ENCODE measurements at places on chromosomes 5 and 9.

DNA sequence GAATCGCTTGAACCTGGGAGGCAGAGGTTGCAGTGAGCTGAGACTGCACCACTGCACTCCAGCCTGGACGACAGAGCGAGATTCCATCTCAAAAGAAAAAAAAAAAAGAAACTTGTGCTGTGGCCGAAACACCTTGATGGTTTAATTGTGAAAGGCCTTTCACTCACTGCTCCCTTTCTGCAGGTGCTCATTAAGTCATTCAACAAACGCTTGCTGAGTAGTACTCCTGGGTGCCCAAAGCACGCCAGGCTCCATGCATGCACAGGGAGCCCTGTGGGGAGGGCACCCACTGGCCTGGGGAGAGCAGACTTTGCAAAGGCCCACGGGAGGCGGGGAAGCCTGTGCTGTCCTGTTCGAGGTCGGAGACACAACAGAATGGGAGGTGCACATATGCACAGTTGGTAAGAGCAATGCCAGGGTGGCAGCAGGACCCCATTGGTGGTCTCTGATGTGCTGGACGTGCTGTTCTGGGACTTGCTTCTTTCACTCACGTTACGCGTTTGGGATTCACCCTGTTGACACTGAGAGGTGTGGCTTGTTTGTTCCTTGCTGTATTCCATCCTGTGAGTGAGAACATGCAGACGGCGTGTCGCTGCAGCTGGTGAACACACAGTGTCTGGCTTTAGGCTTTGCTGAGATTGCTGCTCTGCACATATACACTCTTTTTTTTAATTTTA, 3.0 kb upstream of the ENTPD2 start:
- DNase-seq, result no peak

DNA sequence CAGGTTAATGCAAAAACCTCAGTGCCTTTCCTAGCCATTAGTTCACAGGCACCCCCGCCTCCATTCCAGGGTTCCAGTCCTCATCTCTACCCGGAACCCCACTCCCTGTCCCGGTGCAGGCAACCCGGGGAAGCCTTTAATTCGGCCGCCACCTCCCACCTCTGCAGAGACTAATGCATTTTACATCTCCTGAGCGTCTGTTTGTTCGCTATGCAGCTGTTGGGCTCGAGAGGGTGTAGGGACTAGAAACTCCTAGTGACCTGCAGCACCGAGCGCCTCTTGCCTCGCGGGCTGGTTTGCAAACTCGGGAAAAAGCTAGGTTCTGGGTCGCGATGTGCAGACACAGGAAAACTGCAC, 3.6 kb downstream of the GDNF start:
- DNase-seq, result no peak

- no peak for DNase-seq
Observed at GRCh38 chr5:94463739-94464138, 154.7 kb downstream of the KIAA0825 start.

DNA sequence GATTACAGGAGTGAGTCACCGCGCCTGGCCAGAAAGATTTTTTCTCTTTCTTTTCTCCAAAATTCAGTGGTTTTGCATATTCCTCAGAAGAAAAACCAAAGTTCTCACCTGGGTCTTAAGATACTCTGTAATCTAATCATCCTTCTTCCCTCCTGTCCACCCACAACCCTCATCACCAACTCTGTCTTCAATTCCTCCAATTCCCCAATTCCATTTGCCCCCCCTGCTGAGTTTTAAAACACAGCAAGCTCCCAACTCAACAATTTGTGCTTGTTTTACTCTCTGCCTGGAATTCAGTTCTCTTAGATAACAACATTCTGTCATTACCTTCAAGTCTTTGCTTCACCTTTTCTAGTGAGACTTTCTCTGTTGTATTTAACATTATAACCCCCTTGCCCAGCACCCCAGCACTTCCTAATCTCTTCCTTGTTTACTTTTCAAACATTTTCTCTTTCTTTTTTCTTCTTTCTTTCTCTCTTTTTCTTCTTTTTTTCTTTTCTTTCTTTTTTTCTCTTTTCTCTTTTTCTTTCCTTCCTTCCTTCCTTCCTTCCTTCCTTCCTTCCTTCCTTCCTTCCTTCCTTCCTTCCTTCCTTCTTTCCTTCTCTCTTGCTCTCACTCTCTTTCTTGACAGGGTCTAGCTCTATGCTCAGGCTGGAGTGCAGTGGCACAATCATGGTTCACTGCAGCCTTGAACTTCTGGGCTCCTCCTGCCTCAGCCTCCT, 7.8 kb downstream of the TEX48 start:
- DNase-seq, result no peak

- no peak for DNase-seq
Observed at GRCh38 chr5:124724357-124725039, 21.9 kb downstream of the ZNF608 start.

GRCh38 chr5:52560366-52560765, 227.3 kb upstream of the ITGA1 start:
- no peak for DNase-seq

DNA sequence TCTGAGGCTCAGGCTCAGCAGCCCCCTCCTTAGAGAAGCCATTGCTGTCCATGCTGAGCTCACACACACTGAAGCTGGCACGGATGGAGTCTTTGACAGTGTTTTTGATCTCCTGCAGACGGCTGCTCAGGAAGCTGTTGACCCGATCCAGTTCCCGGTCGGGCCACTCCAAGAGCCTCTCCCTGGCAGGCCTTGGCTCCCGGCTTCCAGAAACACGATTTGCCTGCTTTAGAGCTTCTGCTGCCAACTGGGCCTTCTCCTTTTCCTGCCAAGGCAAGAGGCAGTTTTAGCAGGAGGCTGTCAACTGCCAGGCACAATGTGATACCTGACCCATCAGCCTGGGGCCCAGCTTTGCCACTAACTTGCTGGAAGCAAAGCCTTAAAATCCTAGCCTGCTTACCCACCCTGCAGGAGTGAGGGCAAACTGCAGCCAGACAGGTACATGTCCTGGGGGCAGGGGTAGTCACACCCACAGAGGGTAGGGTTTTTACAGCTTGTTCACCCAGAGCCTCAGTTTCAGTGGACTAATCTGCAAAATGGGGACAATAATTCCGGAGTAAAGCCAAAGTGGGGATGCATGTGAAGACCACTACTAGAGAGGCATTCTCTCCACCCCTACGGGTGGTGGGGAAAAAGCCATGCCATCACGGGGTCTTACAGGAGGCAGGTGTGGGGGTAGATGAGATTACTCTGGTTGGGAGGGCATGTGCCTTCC, 8.3 kb upstream of the DDX41 start:
- DNase-seq, result no peak

DNA sequence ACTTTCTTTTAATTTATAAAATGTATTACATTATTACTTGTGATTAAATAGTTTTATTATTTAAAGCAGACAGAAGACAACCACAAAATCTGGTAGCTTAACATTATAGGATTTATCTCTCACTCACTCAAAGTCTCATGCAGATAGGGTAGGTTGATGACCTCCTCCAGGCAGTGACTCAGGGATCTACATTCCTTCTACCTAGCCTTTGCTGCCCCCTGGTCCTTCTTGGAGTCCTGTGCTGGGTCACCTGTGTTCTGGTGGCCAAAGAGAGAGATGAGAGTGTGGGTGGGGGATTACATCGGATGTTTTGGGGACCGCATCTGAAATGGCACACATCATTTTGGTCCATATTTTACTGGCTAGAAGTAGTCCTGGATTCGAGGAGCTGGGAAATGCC, 95.7 kb upstream of the CTSL start:
- DNase-seq, result no peak

DNA sequence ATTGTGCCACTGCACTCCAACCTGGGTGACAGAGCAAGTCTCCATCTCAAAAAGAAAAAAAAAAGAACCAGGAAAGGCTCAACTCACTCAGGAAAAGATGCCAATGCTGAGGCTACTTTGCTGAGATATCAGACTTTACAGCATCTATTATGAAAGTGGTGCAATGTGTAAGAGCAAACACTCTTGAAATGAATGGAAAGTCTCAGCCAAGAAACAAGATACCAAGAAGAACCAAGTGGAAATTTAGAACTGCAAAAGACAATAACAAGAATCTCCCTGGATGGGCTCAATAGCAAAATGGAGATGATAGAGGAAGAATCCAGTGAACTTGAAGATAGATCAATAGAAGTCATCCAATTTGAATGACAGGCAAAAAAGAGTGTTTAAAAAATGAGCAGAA, 37.7 kb downstream of the TSPAN17 start:
- DNase-seq, result no peak

DNA sequence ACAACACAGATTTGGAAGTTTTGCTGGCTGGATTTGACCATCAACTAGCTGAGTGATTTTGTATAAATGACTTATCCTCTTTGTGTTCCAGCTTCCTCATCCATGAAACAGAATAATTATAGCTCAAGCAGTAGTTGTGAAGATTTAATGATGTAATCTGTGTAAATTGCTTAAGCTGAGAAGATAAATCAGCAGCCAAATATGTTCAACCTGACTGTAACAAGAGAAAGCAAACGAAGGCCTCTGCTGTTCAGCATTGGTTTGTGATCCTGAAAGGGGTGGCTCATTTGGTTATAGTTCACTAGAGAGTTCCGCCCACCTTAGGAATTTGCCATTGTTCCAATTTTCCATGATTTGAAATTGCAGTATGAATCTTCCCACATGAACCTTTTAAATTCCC, 75.7 kb upstream of the CCDC112 start:
- no peak for DNase-seq

DNA sequence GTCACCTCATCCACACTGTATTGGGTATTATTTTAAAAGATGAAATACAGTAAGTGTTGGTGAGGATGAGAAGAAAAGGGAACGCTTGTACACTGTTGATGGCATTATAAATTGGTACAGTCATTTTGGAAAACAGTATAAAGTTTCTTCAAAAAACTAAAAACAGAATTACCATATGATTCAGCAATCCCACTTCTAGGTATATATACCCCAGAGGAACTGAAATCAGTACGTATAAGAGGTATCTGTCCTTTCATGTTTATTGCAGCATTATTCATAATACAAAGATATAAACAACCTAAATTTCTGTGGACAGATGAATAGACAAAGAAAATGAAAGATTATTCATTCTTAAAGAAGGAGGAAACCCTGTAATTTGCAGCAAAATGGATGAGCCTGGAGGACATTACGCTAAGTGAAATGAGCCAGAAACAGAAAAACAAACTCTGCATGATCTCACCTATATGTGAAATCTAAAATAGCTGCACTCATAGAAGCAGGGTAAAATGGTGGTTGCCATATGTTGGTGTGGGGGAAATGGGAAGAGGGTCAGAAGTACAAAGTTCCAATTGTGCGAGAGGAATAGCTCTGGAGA, 191.6 kb downstream of the TRIM36 start:
- no peak for DNase-seq

DNA sequence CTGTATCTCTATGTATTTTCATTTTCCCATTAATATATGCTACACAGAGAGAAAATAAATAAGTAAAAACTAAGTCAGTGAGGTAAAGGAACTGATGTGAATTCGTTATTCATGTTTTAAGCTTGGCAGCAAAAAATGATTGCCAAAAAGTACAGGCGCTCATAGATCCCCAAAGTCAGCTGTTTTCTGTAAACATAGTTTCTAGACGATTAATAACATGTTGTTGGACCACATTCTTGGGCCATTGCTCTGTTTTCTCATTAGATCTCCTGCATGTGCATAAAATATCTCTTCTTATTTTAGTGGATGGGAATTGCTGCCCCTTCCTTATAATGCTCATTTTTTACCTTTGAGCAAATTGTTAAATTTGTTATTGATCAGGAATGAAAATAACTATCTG, 215.2 kb downstream of the TLE1 start:
- DNase-seq, result no peak

DNA sequence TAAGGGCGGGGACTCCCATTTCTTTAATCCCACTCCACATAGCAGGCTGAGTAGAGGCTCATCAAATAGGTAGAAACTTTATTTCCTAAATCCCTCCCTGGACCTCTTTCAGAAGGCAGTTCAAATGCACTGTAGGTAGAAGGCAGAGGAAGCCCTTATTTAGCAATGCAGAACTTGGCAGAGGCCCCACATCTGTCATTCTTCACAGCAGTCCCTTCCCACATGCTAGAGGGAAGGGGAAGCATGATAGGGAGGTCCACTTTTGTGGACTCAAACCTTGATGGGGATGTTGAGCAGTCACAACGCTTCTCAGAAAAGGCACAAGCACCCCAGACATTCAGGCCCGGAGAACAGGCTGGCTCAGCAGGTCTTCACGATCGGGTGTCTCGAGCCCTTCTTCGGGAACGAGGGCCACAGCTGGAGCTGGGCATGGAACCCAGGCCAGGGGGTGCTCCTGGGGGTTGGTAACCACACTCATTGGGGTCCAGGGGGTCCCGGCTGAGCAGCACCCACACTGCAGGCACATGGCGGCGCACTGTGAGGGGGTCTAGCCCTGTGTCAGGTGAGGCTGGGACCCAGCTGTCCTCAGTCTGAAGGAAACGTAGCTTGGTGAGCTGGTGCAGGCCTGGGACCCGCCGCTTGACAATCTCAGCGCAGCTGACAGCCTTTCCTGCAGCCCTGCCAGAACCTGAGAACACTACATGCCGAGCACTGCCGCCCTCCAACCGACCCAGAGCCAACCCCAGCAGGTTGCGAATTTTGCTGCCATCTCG, 1.3 kb downstream of the RPP25L start:
- no peak for DNase-seq

DNA sequence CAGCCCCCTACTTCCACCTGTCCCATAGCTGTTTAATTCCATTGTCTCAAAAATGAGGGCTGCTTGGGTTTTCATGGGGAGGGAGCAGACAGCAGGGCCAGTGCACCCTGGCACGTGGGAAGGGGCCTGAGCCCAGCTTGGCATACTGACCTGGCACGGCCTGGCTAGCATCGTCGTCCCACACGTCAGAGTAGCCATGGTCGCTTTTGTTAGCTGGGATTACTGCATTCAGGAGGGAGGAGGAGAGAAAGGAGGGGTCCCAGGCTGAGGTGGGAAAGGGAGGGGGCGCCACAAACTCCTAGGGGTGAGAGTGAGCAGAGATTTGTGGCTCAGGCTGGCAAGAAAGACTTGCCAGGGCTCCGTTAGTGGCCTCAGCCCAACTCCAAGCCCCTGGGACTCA, 21.1 kb upstream of the CYSTM1 start:
- no peak for DNase-seq

DNA sequence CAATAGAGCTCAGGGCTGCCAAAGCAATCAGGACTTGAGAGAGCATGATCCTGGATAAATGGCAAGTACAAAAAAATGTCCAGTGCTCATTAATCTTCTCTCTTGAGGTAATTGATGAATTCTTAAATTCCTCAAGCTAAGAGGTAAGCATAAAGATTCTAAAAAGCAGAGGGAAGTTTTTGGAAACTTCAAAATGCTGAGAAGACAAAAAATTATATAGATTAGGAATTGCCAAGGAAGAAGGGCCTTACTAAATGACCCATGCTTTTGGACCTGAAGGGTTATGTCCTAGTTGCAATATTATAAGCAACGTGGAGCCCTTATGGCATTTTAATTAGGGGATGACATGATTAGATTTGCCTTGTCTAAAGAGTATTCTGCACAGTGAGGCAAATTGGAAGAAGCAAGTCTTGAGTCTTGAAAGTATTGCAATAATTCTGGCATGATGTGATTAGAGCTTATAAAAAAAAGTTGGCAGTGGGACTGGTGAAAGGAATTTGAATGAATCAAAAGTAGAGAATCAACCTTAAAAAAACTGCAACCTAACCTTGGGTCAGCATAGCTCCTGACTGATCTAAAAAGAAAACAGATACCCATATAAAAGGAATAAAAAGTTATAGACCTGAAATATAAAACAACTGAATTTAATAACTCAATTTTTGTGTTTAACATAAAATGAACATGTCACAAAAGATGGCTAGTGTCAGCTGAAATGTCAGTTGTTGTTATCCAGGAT, 323.8 kb upstream of the ARRDC3 start:
- no peak for DNase-seq

All from stimulated activated CD4-positive, alpha-beta T cell treated with anti-CD3 and anti-CD28 coated beads, Interleukin-1b, Interleukin-23, amount 100 ng/mL, for 48 hours (primary cell).